RPMI7951 (cell line): ENCODE measurements at places on chromosomes 1 and 21. TPM values are rescaled to one million over a fixed set of nuclear protein-coding genes. Genes with fewer than 3 reads are reported as not detected.

DNA sequence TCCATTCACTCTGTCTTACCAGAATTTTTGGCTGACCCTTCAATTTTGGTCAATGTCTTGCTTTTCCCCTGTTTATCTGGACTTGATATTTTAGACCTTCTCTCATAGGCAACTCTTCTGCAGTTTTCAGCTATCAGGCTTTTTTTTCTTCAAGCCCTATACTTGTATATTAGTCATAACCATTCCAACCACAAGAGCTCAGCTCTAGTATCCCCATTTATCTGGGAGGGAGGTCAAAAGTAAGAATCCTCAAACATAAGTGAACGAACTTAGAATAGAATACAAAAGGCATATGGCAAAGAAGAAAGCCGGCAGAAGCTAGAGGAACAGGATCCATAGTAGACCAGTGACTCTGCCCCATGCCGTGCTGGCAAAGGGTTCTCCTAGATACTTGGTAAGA, 45.9 kb upstream of the TNFSF4 start:
- peak; percentile 64 for DNase-seq

GRCh38 chr1:118871582-118872171, 116.5 kb downstream of the TBX15 start:
- DNase-seq = no peak

DNA sequence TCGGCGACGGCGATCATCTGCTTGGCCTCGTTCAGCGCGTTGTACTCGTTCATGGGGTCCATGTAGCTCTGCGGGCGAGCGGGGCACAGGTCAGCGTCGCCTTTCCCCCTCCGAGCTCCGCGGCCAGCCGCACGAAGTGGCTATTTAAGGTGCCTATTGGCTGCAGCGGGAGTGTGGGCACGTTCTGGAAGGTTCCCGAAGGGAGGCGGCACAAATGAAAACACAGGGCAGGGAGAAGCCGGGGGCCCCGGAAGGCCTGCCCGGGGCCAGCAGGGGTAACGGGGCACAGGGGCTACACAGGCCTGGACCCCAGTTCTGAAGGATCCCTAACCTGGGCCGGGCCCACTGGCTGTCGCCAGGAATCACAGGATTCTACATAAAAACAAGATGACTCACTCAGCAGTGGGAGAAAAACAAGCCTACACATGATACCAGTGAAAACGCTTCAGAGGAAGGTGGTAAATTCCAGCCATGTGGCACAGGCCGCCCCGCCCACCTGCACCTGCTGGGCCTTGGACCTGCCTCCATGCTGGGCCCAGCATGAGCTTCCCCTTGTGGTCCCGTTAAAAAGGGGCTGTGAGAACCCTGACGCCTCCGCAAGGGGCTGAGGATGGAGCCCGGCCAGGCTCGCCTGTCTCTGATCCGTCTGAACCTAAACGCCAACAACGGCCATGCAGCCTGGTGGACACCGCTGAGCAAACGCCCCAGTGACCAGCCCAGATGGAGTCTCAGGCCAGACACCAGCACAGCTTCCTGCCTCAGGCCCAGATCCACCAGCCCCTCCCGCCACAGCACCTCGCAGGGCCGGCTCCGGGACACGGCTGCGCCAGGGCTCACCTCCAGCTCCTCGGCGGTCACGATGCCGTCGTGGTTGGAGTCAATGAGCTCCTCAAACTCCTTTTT, 3.9 kb upstream of the TNFRSF4 start:
- no peak for DNase-seq

- DNase-seq = peak; percentile 65
Measured at GRCh38 chr1:212749821-212750535, 41.6 kb downstream of the NSL1 start.

GRCh38 chr1:53043271-53043670, 18.7 kb upstream of the PODN start:
- DNase-seq = peak; percentile 73

GRCh38 chr21:31395791-31396190, 51.7 kb upstream of the TIAM1 start:
- no peak for DNase-seq

GRCh38 chr1:68370101-68370915, 79.4 kb downstream of the RPE65 start:
- DNase-seq = no peak

DNA sequence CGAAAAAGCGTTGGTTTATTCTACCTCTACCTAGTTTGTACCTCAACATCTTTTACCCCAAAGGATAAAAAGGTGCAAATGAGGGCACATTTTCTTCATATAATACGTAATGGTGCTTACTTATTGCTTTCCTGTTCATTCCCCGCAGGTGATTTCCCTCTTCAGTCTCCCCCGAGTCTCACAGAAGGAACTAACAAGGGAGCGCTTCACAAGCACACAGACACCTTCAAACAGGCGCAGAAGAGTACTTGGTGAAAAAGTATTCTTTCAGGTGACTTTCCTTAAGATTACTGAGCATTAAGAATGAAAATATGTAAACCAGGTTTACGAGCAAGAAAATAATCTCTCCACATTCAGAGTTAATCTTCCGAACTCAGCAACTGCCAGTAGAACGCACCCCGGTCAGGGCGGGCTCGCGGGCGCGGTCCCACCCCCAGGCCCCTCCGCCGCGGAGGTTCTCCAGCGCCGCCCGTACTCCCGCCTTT, 511 bp upstream of the RABGAP1L start:
- DNase-seq = no peak

Gene OPTC
- total RNA-seq = not detected in 2 replicates

- peak; percentile 62 for DNase-seq
Measured at GRCh38 chr1:28359592-28360239, 9.8 kb upstream of the PHACTR4 start.

DNA sequence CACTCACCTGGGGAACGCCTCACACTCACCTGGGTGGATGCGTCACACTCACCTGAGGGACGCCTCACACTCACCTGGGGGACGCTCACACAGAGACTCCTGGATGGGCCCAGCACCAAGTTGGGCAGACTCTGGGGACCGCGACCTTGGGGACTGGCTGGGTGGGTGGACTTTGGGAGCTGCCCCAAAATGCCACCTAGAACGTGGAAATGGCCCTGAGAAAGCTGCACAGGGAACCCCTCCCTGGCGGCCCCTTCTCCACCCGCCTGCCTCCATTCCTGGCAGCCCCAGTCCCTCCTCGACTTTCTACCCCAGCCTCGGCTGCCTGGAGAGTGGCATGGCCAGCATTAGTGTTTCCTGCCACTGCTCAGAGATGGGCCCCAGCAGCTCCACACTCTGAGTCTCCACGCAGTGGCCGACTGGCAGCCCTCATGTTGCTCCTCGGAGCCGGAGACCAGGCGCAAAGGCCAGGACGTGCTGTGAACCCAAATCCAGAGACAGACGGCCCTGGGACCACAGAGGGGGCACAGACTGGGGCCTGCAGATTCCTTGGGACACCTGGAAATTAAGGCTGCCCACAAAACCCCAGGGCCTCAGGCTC, 46.5 kb upstream of the ACTRT2 start:
- DNase-seq = no peak

Gene GBP5
- not detected in 2 replicates for total RNA-seq

- no peak for DNase-seq
Measured at GRCh38 chr1:229013981-229014380, 256.9 kb upstream of the RAB4A start.

Gene OR14K1
- total RNA-seq = not detected in 2 replicates
